ENCODE measurements at places on chromosomes 5 and 9.

DNA sequence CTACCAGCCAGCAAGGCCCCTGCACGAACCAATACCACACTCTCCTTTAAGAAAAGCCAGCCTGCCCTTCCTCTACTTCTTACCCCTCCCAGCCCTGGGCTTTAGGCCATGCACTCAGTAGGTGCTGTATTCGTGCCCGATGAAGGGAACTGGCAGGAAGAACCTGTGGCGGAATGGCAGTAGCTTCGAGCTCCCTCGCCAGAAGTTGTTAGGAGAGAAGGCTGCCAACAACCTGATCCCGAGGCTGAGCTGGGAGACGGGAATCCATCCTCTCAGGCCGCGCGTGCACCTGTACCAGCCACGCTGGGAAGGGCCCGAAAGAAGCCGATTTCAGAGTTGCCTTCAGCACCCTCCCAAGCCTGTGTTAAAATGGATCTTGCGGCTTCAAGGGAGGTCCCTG, 45.3 kb upstream of the AKNA start:
- DNase-seq = no peak

GRCh38 chr5:135759149-135759784, 75.2 kb upstream of the SLC25A48 start:
- DNase-seq = no peak

- DNase-seq = no peak
Measured at GRCh38 chr5:52798938-52799337, 11.2 kb downstream of the ITGA1 start.

GRCh38 chr9:113501129-113501686, 37.7 kb downstream of the RGS3 start:
- no peak for DNase-seq

- no peak for DNase-seq
Measured at GRCh38 chr9:132243156-132244074, 81.6 kb downstream of the NTNG2 start.

- no peak for DNase-seq
Measured at GRCh38 chr5:16869821-16870796, 66.0 kb downstream of the MYO10 start.

DNA sequence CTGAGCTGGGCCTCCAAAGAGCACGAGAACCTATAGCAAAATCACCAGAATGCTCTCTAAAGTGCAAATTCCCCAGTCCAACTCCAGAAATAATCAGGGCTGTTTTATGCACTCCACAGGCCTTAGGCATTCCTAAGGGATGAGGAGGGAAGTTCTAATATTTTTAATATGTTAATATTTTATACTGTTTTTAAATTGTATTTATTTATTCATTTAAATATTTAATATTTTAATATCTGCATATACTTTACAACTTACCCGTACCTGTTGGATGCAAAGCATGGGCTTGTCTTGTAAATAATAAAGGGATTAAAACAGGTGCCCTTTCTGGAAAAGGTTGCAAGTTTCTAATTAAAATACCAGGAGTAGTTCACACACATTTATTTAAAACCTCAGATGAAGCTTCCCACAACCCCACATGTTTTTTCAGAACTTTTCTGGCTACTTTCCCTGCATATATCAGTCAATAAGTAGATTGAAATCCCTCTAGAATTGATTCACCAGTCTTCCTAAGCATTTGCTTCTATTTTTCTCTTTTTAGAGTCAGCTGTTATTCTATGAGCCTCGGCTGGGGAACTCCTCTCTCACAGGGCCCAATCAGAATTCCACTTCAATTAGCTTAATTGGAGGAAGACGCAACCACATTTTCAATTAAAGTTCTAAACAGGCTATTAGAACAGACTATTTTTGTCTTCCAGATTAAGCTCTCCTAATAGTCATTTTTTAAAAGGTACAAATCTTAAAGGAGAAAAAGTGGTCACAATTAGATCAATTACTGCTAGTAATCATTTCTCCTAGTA, 140.8 kb downstream of the CDH6 start:
- DNase-seq = no peak

GRCh38 chr5:7394889-7395431, 978 bp upstream of the ADCY2 start:
- DNase-seq = no peak

GRCh38 chr9:91200692-91201336, 160.9 kb downstream of the AUH start:
- no peak for DNase-seq

GRCh38 chr5:150658699-150659265, 2.3 kb upstream of the MYOZ3 start:
- DNase-seq = no peak
